ENCODE measurements at places on chromosomes 7 and 10. TPM values are rescaled to one million over a fixed set of nuclear protein-coding genes. Genes with fewer than 3 reads are reported as not detected.

- DNase-seq: no peak
These were observed 70.1 kb downstream of the RNF216 start for GRCh38 chr7:5711409-5711808.

DNA sequence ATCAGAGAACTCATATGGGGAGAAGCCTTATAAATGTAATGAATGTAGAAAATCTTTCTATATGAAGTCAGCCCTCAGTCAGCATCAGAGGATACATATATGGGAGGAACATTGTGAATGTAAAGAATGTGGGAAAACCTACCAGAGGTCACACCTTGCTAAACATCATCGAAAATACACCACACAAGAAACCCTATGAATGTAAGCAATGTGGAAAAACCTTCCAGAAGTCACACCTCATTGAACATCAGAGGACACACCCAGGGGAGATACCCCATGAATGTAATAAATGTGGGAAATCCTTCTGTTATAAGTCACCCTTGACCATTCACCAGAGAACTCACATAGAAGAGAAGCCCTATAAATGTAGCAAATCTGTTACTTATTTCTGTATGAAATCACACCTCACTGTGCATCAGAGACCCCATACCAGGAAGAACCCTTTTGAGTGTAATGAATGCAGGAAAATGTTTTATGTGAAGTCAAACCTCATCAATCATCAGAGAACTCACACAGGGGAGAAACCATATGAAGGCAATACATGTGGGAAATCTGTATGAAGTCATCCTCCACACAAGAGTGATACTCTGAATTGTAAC is 30.8 kb downstream of the ZNF12 start:
- no peak for DNase-seq

GRCh38 chr10:32437334-32437733 is 8.6 kb upstream of the CCDC7 start:
- DNase-seq: no peak

- DNase-seq: no peak
These were observed 37.0 kb downstream of the NHLRC2 start for GRCh38 chr10:113891476-113891875.

DNA sequence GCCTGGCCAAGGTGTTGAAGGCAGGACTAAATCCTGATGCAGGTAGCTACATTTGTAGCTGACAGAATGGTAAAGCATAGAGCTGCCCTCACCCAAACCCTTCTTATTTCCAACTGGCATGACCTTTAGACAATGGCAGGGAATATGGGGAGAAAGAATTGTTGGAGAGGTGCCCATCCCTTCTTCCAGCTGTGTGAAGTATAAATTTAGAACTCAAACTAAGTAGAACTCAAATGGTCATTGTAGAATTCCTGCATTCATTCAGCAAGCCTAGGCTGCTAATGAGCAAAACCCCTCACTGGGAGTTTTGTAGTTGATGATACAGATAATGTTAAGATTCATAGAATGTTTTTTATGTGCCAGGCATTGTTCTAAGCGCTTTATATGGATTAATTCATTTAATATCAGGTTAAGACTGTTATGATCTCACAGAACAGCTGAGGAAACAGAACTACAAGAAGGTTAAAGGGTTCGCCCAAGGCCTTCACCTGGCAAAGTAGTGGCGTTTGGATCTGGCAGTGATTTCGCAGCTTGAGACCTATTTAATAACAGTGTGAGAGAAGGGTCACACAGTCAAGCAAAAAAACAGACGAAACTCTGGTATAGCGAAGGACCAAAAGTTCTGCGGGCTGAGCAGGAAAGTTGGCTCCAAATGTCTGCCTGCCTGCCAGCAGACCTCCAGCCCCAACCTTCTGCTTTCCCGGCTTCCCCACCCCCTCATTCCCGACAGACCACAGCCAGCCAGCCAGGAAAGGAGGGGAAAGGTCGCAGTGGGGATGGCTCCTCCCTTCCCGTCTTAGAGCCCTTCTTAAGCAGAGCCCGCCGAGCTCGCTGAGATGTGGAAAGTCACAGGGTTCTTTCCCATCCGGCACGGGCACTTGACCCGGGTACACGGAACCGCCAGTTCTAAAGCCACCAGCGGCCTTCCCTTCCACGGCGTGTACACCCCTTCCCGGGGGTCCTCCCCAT is 1.6 kb upstream of the HILPDA start:
- no peak for DNase-seq

DNA sequence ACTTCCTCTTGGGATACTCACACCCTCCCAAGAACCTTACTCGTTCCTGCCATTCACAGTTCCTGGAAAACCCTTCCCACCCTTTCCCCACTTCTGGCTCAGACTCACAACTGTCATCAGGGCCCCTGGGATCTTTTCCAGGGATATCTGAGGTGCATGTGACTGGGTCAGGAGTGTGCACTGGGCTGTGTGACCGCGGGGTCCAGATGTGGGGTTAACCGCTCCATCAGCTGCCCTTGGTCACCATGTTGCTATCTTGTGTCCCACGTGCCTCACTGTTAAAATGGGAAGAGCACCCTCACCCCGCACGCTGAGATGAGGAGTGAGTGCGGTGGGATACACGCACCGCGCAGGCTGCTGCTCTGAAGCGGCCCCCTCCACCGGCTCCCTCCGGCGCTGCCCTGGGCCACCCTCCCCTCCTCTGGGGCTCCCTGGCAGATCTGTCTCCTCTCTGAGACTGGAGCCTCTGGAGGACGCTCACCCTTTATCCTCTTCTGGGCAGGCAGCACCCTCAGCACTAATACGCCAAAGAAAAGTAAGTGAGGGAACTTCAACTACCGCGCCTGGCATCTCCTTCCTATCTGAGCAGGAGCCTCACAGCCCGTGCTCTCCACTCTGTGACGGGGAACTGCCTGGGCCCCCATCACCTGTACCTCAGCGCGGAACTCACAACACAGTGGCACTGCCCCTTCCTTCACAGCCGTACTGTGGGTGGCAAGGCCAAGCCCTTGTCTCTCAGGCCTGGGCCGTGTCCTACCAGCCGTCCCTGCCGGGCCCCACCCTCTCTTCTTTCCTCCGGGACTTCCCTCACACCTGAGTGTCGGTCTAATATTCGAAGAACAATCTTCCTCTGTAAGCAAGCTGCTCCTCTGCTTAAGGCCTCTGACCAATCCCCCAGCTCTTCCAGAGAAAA is 15.6 kb downstream of the COBL start:
- no peak for DNase-seq

The CYP3A5 gene
- not detected for total RNA-seq
